Stimulated activated CD4-positive, alpha-beta T cell treated with anti-CD3 and anti-CD28 coated beads, TNF-alpha, amount 100 ng/mL, for 4 hours (primary cell): ENCODE measurements at places on chromosomes 5 and 9.
A peak's percentile ranks its signal among the peaks of the same experiment; 100 is the strongest.

DNA sequence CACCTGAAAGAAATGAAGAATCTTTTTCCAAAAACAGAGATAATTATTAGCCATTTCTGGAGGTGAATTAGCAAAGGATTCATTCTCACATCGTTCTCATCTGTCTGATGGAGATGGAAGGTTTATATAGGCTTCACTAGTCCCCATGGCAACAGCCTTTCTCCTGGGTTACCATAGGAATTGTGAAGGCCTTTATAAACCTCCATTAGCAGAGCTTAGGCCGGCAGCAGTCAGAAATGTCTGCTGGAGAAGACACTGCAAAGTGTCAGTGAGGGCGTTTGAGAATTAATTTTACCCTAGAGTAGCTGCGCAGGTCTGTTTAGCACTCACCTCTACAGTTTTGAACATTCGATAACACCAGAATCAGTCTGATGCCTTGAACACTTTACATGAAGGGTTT is 290.4 kb upstream of the NR4A3 start:
- DNase-seq: no peak

DNA sequence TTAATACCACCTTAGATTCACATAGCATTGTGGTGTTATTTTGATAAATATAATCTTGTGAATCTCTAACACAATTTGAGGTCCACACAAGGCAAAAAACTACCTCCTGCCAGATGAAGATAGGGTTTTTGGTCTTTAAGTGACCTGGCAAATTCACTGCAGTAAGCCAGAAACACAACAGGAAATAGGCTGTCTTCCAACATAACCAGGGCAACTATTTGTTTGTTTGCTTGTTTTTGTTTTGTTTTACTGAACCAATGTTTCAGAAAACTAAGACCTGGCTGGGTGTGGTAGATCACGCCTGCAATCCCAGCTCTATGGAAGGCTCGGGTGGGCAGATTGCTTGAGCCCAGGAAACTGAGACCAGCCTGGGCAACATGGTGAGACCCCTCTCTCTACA is 95.5 kb downstream of the USP20 start:
- DNase-seq: no peak

GRCh38 chr5:72844218-72844603 is 27.8 kb downstream of the TNPO1 start:
- DNase-seq: no peak

DNA sequence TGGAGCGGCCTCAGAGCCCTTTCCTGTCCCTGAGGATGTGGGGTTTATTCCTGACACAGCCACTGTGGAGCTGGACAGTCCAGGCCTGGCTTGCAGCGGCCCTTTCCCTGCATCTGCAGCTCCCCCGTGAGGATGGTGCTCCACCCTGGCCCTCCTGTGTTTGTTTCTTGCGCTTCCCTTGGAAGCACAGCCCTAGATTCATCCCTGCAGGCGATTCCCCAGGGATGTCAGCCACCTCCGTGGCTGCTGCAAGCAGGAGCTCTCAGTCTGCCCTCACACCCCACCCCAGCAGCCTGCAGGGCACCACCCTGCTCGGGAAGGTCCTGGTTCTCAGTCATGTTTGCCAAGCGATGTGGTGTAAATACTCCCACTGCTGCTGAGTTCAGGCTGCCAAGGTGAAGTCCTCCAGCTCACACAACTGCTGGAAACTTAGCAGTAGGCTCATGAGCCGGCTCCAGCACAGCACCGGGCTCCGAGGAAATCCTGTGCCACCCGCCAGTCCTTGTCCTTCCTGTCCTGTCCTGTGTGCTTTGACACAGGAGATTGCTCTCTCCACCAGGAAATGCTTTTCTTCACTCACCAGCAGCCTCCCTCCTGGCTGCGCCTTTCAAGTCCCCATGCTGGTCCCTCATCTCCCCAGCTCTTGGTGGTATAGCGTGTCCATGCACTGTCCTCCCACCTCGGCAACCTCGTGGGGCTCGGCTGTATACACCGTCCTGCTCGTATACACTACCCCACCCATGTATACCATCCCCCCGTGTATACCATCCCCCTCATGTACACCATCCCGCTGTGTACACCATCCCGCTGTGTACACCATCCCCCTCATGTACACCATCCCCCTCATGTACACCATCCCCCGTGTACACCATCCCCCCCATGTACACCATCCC is 16.2 kb downstream of the ROPN1L start:
- no peak for DNase-seq

- no peak for DNase-seq
These were observed 13.9 kb downstream of the TLR4 start for GRCh38 chr9:117718085-117718484.

DNA sequence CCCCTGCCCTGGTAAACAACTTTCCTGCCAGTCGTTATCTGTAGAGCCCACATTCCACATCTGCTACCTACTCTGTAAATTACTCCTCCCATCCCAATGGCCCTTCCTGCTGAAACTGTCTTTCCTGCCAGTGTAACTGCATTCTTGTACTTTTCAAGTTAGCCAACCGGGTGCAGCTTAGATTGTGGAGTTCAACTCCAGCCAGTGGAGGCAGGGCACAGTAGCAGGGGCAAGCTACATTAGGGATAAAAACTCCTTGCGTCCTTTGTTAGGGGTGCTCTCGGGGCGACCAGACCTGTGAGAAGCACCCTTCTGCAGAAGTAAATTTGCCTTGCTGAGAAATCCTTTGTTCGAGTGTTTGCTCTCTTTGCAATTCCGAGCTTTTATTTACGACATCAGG is 639.0 kb upstream of the TYRP1 start:
- no peak for DNase-seq

DNA sequence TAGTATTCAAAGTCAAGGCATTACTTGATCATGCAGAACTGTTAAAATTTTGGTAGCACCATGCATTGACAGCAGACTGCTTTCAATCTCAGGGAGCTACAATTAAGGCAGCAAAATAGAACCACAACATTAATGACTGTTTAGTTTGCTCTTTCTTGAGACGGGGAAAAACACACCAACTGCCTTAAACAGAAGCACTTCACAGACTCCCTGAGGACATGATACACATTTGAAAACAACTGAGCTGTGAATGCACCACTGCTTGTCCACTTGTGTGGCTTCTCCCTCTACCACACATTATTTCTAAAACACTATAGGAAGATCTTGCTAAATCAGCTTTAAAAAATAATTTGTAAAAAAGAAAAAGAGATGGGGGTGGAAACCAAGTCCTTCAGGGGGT is 79.6 kb upstream of the MAST4 start:
- DNase-seq: no peak

DNA sequence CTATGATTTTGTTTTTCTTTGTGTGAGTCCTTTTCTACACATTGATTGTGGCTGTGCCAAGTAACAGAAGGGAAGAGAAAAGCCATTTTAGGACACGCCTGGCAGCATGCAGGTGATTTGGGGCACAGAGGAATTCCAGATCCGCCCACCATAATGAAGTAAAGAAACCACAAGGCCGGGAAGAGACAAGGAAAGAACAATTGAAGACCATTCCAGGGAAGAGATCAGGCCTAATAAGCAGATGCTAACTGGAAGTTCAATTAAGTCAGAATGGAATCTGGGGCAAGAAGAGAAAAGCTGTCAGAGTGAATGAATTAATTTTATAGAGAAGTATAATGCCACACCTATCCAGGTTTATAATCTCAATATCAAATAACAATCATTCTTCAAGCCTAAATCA is 110.2 kb upstream of the ISL1 start:
- no peak for DNase-seq

DNA sequence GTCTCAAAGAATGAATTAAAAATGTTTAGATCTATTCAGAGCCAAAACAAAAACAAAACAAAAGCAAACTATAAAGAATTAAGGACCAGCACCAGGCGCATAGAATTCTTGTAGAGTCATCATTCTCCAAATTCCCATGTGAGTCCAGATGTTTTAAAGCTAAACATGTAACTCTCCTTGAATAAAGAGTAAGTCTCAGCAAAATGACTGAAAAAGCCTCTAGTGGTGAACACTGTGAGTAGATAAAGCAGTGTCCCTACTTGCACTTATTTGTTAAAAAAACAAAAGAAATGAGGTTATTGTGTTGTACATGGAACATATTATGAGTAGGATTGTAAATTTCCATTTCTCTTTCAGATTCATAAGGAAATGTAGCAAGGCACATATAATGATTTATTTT is 44.0 kb downstream of the NNT start:
- DNase-seq: no peak

GRCh38 chr5:30676223-30676840 is 517.2 kb upstream of the CDH6 start:
- DNase-seq: no peak

GRCh38 chr5:75450069-75450468 is 61.4 kb downstream of the CERT1 start:
- DNase-seq: no peak

DNA sequence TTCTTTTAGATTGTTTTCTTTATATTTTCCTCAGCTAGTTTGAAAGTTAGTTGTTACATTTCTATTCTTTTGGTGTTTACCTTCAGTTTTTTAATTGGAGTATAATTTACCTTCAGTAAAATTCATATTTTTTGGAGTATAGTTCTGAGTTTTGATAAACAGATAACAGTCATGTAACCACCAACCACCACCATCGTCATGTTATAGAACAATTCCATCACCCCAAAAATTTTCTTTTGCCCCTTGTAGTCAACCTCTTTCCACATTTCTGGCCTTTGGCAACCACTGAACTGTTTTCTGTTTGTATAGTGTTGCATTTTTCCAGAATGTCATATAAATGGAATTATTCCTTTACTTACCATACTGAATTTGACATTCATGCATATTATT is 6.8 kb downstream of the RMI1 start:
- DNase-seq: no peak

GRCh38 chr5:151800532-151800931 is 28.8 kb downstream of the G3BP1 start:
- DNase-seq: no peak

DNA sequence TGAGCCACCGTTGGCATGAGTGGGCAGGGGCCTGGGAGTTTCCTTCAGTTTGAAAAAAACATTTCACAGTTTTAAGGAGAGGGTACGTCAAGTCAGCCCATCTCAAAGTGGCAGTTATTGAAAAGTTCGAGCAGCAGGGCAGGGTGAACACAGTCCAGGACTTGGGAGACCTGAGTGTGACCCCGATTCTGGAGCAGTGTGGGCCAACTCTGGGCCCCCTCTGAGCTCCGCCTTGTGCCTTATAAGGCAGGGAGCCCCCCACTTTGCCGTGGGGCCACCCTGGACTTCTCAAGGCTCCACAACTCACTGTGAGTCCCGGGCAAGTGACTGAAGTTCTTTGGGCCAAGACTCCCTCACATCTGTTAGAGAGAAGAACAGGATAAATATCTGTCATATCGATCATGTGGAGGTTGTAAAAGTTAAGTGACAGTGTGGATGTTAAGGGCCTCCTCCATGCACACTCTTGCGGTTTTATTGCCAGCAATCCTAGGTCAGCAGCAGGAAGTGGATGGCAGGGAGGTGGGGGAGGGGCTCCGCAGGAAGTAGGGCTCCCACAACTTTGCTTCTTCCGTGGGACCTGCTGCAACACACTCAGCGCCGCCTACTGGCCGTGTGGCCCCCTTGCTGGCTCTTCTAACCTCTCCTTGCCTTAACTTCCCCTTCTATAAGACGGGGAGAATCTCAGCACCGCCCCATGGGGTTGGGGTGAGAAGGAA is 38.4 kb downstream of the HRH2 start:
- peak; percentile 53 for DNase-seq

- DNase-seq: no peak
These were observed 12.6 kb upstream of the ENDOG start for GRCh38 chr9:128805661-128806060.

DNA sequence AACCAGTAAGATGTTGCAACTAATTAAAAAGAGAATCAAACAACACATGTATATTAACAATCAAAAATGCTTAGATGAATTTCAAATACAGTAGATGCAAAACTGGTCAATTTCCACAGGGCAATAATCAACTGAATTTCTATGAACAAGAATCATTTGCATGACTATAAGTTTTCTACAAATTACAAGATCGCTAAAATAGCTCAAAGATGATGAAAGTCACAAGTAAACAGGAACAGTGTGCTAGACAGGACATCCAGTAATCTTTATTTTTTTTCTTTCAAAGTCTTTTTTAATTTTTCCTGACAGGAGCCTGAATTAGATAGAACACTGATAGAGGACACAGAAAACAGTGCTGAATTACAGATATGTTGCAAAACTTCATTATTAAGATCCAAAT is 608.2 kb upstream of the DAB2 start:
- no peak for DNase-seq

GRCh38 chr9:91694081-91694870 is 255.8 kb downstream of the ROR2 start:
- DNase-seq: no peak

DNA sequence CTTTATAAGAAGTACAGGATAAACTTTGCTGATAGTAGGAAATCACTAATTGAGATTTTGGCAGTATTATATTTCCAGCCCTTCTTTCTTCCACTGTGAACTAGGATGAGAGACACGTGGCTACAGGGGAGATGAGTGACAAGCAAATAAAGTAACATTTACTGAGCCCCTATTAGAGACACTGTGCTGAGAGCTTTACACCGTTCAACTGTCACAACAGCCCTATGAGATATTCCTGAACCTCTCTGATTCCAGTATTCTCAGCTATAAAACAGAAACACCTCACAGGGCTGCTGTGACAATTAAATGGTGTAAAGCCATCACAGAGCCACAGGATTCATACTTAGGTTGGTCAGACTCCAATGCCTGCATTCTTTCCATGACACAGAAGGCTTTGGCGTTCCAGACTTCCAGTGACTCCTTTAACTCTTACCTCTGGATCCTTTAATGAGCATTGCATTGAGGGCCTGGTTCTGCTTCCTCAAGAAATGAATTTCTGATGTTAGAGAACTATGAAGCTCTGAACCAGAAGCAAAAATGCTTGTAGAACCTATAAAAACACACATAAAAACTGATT is 169.0 kb downstream of the CDK5RAP2 start:
- no peak for DNase-seq

DNA sequence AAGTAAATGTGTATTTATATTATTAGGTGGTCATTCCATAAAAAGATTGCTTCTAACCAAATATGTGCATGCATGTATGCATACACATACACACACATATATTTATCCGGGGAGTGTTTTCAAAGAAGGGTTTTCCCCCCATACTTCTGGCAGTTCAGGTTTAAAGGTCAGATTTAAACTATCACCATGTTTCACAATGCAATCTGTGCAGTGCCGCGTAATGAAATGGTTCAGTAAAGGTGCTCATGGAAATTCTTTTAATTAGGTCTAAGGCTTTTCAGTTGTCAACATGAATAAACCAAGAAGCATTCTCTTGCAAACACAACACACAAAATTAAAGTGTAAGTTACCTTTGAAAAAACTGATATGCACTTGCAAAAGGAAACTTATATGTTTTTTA is 211.0 kb downstream of the CRB2 start:
- DNase-seq: no peak

DNA sequence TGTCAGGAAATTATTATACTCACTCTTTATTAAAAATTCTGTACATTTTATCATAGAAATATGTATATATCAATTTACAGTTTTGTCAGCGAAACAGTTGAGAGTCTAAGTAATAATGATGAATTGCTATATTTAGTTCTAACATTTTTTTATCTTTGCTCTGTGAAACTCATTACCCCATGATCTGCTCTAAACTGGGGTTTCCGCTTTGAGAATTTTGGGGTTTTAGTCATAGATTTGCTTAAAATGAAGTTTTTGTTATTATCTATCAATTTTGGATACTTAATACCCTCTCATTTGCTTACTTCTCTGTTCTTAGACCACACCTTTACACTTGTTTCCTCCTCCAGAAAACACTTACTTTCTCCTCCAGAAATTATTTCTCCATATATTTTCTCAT is 333.8 kb upstream of the MPDZ start:
- DNase-seq: no peak

GRCh38 chr5:111225926-111226325 is 1.7 kb downstream of the CAMK4 start:
- DNase-seq: no peak
